ENCODE measurements at places on chromosomes 3 and 15. TPM values are rescaled to one million over a fixed set of nuclear protein-coding genes. Genes with fewer than 3 reads are reported as not detected.
A peak's percentile ranks its signal among the peaks of the same experiment; 100 is the strongest.

The SHC4 gene
- total RNA-seq, result 0.26 TPM

DNA sequence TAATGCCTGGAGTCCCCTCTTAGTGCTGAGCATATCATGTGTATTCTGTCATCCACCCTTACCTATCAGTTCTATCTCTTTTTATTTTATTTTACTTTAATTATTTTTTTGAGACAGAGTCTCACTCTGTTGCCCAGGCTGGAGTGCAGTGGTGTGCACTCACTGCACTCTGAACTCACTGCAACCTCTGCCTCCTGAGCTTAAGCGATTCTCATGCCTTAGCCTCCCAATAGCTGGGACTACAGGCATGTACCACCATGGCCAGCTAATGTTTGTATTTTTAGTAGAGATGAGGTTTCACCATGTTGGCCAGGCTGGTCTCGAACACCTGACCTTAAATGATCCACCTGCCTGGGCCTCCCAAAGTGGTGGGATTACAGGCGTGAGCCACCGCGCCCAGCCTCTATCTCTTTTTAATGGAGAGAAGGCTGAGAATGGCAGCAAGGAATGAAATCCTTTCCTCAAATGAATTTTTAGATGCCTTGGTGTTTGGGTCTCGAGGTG is 11.4 kb downstream of the SACM1L start:
- peaks cover 8% of the 10 kb centered on the region for H3K4me1 ChIP-seq
- no peak overlapping the region for H3K4me3 ChIP-seq
- peak overlapping the region; percentile 95 for H3K27ac ChIP-seq
- no peak for DNase-seq
- peaks cover 29% of the 10 kb centered on the region for H3K36me3 ChIP-seq

DNA sequence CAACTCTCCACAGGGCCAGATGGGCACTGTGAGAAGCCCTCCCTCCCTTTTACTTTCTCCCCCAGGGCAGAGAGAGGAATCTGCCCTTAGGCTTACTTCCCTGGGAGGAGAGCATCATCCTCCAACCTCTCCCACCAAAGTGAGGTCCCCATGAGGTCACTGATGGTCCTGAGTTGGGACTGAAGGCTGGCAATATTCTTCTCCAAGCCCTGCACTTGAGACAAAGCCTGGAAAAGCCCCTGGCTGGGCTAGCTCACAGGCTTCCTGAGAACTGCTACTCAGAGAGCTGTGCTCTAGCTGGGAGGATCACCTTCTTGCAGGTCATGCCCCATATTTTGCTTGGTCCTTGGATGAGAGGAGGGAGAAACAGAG is 110.0 kb upstream of the MEF2A start:
- H3K36me3 ChIP-seq, result no peaks in the 10 kb centered on the region
- H3K4me1 ChIP-seq, result no peaks in the 10 kb centered on the region
- no peaks in the 10 kb centered on the region for H3K27me3 ChIP-seq
- H3K27ac ChIP-seq, result no peak overlapping the region
- H3K4me3 ChIP-seq, result no peak overlapping the region

DNA sequence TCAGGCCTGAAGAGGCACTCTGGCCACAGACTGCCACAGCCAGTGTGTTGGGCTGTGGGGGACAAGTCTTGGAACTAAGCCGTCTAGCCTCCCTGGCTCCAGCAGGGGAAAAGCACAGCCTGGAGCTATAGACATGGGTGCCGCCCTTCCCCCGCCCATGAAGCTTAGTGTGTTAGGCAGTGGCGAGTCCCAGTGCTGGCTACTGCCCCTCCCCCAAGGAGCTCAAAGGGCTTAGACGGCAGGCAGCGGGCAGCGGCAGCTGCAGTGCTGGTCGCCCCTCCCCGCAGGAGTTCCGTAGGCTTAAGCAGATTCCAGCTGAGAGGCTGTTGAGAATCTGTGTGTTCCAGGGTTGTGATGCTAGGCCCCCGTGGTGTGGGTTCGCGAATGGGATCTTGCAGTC is 135.8 kb upstream of the RORA start:
- H3K27me3 ChIP-seq, result no peaks in the 10 kb centered on the region
- H3K36me3 ChIP-seq, result peaks cover 6% of the 10 kb centered on the region
- H3K4me3 ChIP-seq, result peak overlapping the region; percentile 53
- DNase-seq, result peak; percentile 86
- H3K27ac ChIP-seq, result no peak overlapping the region

DNA sequence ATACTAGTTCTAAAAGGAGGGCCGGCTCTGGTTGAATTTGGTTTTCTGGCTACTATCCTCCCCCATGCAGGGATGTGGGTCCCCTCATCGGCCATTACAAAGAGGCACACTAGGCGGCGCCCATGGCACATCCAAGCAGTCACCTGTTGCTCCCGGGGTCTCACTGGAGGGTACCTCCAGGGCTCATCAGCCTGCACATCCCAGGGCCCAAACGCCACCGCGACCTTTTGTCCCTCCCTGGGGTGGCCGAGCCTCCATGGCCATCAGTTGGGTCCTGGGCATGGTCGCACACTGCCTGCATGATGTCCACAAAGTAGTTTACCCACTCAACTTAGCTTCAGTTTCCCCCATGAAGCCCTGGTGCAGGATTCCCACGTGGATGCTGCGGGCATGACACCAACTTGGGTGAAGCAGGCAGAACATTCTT is 28.3 kb downstream of the IDH3A start:
- no peaks in the 10 kb centered on the region for H3K27me3 ChIP-seq
- H3K4me1 ChIP-seq, result no peaks in the 10 kb centered on the region
- no peak overlapping the region for H3K27ac ChIP-seq
- peaks cover 6% of the 10 kb centered on the region for H3K36me3 ChIP-seq
- peak; percentile 82 for DNase-seq
